ENCODE measurements at places on chromosomes 11 and 22.

DNA sequence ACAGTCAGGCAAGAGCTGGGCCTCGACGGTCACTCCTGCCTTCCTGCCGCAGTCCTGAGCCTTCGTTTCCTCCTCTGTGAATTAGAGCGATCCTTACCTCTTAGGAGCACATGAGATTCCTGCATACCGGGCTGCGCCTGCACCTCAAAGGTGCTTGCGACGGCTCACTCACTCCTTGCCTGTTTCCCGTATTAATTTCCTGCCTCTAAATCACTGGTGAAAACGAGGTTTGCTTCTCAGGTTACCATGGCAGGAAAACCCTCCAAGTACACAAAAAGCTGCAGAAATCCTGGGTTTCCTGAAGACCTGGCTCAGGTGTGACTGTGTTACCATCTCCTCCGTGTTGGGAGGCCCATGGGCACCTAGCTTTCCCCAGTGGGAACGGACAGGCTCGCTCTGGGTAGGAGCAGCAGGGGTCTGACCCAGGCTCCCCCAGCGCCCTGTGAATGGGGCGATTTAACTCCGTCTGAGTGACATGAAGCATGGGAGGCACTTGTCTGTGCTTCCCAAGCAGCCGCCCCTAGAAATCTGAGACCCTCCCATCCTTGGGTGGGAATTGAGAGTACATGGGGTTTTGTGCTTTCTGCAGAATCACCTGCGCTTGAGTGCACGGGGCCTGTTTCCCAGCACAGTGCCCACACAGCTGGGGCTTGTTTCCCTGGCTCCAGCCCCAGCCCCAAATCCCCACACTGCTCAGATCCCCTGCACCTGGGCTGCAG is 64.8 kb downstream of the PHF21B start:
- no peak for DNase-seq

DNA sequence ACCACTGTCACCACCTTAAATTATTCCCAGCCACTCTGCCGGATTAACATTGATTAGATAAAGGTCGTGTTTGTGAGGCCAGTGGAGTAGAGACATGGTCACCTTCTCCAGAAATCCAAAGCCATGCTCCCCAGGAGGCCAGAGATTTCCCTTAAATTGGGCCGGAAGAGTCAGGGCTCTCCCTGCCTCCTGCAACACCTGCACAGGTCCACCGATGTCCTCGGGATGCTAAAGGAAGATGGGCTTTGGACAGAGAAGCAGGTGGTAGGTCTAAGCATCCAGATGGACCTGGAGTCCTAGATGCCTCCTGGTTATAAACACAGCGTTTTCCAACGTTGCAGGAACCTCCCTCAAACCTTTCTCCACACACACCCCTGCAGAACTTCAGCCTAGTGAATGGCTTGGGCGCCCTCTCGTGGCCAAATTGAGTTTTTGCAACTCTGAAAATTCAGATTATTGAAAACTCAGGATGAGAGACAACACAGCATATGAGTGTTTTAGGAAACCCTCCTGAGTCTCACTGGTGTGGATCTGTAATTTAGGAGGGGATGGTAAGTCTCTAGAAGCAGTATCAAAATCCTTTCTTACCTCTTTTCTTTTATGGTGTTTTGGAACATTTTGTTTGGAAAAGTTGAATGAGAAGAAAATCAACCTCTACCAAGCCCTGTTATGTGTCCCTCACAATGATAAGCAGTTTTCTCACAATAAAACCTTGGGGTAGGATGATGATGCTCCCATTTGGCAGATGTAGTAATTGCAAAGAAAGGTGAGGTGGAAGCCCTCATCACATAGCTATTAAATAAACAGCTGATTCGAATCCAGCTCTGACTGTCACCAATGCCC is 109.6 kb downstream of the RRAS2 start:
- DNase-seq, result peak; percentile 57

- DNase-seq, result peak; percentile 67
Measured at GRCh38 chr11:76604626-76605241, 65.8 kb downstream of the LRRC32 start.

DNA sequence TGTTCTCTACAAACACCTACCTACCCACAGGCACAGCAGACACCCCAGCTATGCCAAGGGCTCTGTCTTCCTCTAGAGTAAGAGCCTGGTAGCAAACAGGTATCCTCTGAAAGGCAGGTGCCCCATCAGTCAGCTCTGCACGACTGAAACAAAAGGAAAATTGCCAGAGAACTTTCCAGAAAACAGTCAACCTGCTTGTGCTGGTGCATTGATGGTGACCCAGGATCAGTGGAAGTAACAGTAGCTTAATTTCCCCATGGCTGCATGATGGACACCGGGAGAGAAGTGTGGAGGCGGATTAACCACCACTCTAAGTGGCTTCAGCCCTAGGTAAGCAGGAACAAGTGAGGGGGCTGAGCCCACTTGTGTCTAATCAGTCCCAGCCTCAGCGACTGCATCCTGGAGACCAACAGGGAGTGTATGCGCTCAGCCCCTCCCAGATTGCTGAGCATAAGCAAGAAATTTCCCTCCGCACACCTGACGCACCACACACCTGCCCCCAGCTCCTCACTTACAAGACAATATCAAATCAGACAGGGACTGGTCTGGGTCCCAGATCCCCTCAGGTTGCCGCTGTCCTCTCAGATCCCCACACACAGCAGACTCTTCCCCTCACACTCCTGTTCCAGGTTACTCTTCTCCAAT is 70.7 kb upstream of the IGLL5 start:
- no peak for DNase-seq
